A549 treated with dexamethasone at 1 μM for 4 hours (cell line): ENCODE measurements at places on chromosomes 1 and 21. TPM values are rescaled to one million over a fixed set of nuclear protein-coding genes. Genes with fewer than 3 reads are reported as not detected.

Gene TRIM17
- not detected in 5 replicates for total RNA-seq

Gene ELK4
- total RNA-seq: 6.5 to 10.0 TPM (median 8.4 TPM) in 5 replicates

Gene PCSK9
- 1.8 to 3.2 TPM (median 2.5 TPM) in 5 replicates for total RNA-seq

Gene THEMIS2
- 0.49 to 0.98 TPM (median 0.72 TPM) in 5 replicates for total RNA-seq

Gene PPIAL4G
- not detected in 5 replicates for total RNA-seq

Gene SAMD11
- 14.2 to 22.6 TPM (median 19.7 TPM) in 5 replicates for total RNA-seq

Gene LRRIQ3
- total RNA-seq: 0.47 to 0.78 TPM (median 0.58 TPM) in 5 replicates

Gene SLAMF1
- 0.05 TPM in 1 of 5 replicates, not detected in the others for total RNA-seq

Gene CRP
- total RNA-seq: not detected in 5 replicates

Gene S100A11
- total RNA-seq: 1,800 to 1,985 TPM (median 1,837 TPM) in 5 replicates

Gene SPATA17
- 1.7 to 3.0 TPM (median 1.9 TPM) in 5 replicates for total RNA-seq

Gene KCNJ9
- not detected in 5 replicates for total RNA-seq

Gene FAM72C
- total RNA-seq: 4.6 to 6.2 TPM (median 5.7 TPM) in 5 replicates

Gene CRYAA
- total RNA-seq: 0.07 to 0.18 TPM in 2 of 5 replicates, not detected in the others

Gene STUM
- total RNA-seq: not detected in 5 replicates

Gene CFAP107
- total RNA-seq: not detected in 5 replicates

Gene OR13G1
- not detected in 5 replicates for total RNA-seq

Gene C1orf94
- total RNA-seq: 0.03 TPM in 1 of 5 replicates, not detected in the others

Gene UCK2
- 127 to 140 TPM (median 133 TPM) in 5 replicates for total RNA-seq

Gene RNF186
- total RNA-seq: not detected in 5 replicates

Gene SLC35F3
- 3.6 to 5.2 TPM (median 4.9 TPM) in 5 replicates for total RNA-seq

Gene ICOSLG
- total RNA-seq: 4.0 to 5.6 TPM (median 4.5 TPM) in 5 replicates

Gene HCRTR1
- total RNA-seq: not detected in 5 replicates

Gene DMRTA2
- 0.06 to 0.18 TPM (median 0.09 TPM) in 5 replicates for total RNA-seq

Gene SMIM11
- total RNA-seq: 4.2 to 16.1 TPM (median 8.2 TPM) in 5 replicates

Gene SH2D5
- total RNA-seq: 10.3 to 15.2 TPM (median 12.6 TPM) in 5 replicates

Gene EFNA3
- total RNA-seq: 12.6 to 15.3 TPM (median 13.8 TPM) in 5 replicates

Gene SLC19A2
- total RNA-seq: 30.7 to 38.7 TPM (median 31.8 TPM) in 5 replicates

Gene TNFRSF4
- total RNA-seq: 0.06 to 0.15 TPM (median 0.10 TPM) in 4 of 5 replicates, not detected in the other

Gene OPN3
- total RNA-seq: 54.6 to 66.9 TPM (median 59.3 TPM) in 5 replicates

Gene BRINP3
- total RNA-seq: not detected in 5 replicates

Gene GPR137B
- 14.2 to 18.9 TPM (median 16.7 TPM) in 5 replicates for total RNA-seq

Gene NUAK2
- total RNA-seq: 20.1 to 28.2 TPM (median 26.9 TPM) in 5 replicates

Gene CCDC181
- 0.07 to 0.29 TPM (median 0.21 TPM) in 5 replicates for total RNA-seq

Gene CHI3L1
- total RNA-seq: 0.11 to 0.24 TPM in 2 of 5 replicates, not detected in the others

Gene C1orf141
- total RNA-seq: not detected in 5 replicates

Gene LRRC38
- 0.06 to 0.13 TPM (median 0.07 TPM) in 4 of 5 replicates, not detected in the other for total RNA-seq

Gene CADM3
- total RNA-seq: 0.12 to 0.26 TPM (median 0.21 TPM) in 5 replicates

Gene MFSD2A
- 8.4 to 11.4 TPM (median 10.4 TPM) in 5 replicates for total RNA-seq

Gene C1orf53
- total RNA-seq: 4.2 to 6.8 TPM (median 5.7 TPM) in 5 replicates

Gene CD1B
- total RNA-seq: not detected in 5 replicates

Gene LRRC3
- total RNA-seq: 1.7 to 2.5 TPM (median 2.4 TPM) in 5 replicates

Gene TRIM58
- total RNA-seq: not detected in 5 replicates

Gene TCHH
- total RNA-seq: 0.25 to 0.33 TPM (median 0.26 TPM) in 5 replicates

Gene TEKT2
- 0.06 TPM in 1 of 5 replicates, not detected in the others for total RNA-seq

Gene PRDM2
- total RNA-seq: 8.2 to 10.9 TPM (median 9.7 TPM) in 5 replicates

Gene LENEP
- not detected in 5 replicates for total RNA-seq

Gene VAMP4
- total RNA-seq: 3.4 to 5.3 TPM (median 4.5 TPM) in 5 replicates

Gene HCN3
- 3.1 to 5.7 TPM (median 5.4 TPM) in 5 replicates for total RNA-seq

Gene HMGCS2
- not detected in 5 replicates for total RNA-seq

Gene PCP4L1
- 0.07 to 0.12 TPM (median 0.09 TPM) in 3 of 5 replicates, not detected in the others for total RNA-seq

Gene BMP8B
- 4.2 to 5.9 TPM (median 5.2 TPM) in 5 replicates for total RNA-seq
